GM23338 (cell line): ENCODE measurements at places on chromosomes 1 and 21. TPM values are rescaled to one million over a fixed set of nuclear protein-coding genes. Genes with fewer than 3 reads are reported as not detected.

Gene ARTN
- polyA plus RNA-seq, result 6.7 and 7.6 TPM in 2 replicates

Gene PALMD
- polyA plus RNA-seq, result not detected in 2 replicates

Gene ILDR2
- 0.12 and 0.27 TPM in 2 replicates for polyA plus RNA-seq

Gene PIK3C2B
- polyA plus RNA-seq, result 4.8 TPM in 2 replicates

Gene ZNF644
- 80.3 and 101 TPM in 2 replicates for polyA plus RNA-seq

Gene SYPL2
- polyA plus RNA-seq, result 0.40 and 0.56 TPM in 2 replicates

Gene OR2AK2
- not detected in 2 replicates for polyA plus RNA-seq
